ENCODE measurements at places on chromosomes 5 and 9.

DNA sequence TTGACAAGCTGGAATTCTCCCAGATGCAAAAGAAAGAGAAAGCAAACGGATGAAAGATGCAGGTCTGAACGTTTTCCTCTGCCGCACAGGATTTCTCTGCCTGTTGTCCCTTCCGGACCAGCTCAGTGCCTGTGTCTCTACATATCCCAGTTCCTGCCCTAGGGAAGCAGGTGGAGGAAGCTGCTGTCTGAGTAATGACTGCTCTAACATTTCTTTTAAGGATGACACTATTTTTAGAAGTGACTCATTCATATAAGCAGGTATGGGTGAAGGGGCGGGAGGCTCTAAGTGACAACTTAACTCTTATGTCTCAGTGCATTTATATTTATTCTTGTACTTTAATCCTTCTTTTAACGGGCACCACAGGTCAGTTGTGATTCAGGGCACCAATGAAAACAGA, 128.8 kb downstream of the SLC24A2 start:
- no peak for DNase-seq

DNA sequence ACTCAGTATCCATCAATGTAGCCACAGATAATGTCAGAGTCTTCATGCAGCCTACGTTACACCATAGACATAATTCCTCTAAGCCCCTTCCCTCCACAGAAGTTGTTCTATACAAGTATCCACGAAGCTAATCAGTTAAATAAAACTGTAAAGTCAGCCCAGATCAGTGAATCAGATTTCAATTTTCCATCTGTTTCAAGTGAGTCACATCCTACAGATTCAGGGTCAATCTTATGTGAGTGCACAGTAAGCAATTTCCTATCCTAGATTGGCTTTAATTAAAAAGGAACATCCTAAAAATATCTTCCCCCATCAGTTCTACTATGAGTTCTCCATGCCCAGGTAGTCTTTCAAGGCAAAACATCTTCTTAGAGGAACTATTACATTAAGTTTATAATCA, 402.5 kb downstream of the EFNA5 start:
- no peak for DNase-seq

- DNase-seq: no peak
These were observed 251.0 kb downstream of the TUSC1 start for GRCh38 chr9:25427290-25427689.

DNA sequence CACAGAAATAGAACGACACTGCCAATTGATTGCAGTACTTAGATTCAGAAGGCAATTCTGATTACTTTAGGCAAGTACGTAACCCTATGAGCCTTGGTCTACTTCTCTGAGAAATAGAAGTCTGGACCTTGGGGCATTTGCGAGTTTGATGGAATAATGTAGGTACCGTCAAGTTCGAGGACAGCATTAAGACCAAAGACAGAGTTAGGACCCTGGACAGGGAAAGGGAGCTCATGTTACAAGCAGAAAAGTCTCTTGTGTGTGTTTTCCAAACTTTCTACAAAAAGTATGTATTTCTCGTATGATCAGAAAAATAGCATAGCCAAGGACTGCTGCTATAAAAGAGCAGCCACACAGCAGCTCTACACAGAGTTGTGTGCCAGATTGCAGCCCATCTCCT, 20.1 kb downstream of the CCDC180 start:
- no peak for DNase-seq

DNA sequence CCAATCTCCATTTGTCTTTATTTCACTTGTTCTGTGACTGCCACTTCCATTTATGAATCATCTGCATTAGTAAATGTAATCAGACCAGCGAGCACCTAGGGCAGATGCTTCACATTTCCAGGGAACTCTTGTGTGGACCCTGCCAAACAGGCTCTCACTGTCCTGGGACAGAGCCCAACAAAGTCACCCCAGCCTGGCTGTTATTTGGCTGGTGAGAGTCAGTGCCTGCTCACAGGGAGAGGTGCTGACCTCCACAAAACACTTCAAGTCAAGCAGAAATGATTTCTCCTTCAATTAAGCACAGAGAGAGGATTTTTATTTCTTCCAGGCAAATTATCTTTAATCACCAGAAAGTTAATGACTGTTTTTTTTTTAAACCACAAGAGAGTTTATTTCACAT, 568.0 kb downstream of the MTRR start:
- DNase-seq: no peak

- no peak for DNase-seq
These were observed 86.8 kb upstream of the MEGF10 start for GRCh38 chr5:127203818-127204217.

- no peak for DNase-seq
These were observed 209.3 kb downstream of the C9orf50 start for GRCh38 chr9:129411501-129412175.

- DNase-seq: no peak
These were observed 22.1 kb upstream of the FRMD3 start for GRCh38 chr9:83560169-83560826.

- DNase-seq: no peak
These were observed 78.3 kb upstream of the ZNF608 start for GRCh38 chr5:124824637-124825158.

GRCh38 chr5:154479944-154480750, 2.1 kb upstream of the HAND1 start:
- DNase-seq: no peak

DNA sequence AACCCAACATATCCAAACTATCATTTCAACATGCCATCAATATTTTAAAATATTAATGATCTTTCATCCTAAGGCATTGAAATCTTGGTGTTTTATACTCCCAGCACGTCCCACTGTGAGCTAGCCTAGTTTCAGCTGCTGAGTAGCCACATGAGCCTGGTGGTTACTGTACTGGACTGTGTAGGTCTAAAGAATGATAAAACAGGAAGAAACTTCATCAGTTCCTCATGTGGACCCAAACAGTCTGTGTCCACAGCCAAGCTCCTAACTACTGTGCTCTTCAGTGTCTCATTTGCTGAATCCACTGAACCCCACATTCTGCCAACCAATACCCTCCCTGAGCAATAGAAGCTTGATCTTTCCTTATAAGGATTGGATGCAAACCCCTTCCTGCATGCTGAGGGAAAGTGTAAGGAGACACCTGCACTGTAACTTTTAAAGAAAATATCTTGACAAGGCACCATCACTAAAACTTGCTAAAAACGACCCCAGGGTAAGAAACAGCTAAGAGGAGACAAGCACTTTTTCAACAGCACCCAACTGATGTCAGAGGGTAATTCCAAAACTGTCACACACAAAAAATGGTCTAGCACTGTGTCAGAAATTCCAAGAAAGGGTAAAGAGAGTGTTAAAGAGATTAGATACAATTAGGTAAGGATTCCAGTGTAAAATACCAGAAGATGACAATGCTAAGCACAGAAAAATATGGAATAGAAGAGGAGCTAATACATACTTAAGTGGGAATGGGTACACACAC, 126.9 kb downstream of the SPOCK1 start:
- no peak for DNase-seq

DNA sequence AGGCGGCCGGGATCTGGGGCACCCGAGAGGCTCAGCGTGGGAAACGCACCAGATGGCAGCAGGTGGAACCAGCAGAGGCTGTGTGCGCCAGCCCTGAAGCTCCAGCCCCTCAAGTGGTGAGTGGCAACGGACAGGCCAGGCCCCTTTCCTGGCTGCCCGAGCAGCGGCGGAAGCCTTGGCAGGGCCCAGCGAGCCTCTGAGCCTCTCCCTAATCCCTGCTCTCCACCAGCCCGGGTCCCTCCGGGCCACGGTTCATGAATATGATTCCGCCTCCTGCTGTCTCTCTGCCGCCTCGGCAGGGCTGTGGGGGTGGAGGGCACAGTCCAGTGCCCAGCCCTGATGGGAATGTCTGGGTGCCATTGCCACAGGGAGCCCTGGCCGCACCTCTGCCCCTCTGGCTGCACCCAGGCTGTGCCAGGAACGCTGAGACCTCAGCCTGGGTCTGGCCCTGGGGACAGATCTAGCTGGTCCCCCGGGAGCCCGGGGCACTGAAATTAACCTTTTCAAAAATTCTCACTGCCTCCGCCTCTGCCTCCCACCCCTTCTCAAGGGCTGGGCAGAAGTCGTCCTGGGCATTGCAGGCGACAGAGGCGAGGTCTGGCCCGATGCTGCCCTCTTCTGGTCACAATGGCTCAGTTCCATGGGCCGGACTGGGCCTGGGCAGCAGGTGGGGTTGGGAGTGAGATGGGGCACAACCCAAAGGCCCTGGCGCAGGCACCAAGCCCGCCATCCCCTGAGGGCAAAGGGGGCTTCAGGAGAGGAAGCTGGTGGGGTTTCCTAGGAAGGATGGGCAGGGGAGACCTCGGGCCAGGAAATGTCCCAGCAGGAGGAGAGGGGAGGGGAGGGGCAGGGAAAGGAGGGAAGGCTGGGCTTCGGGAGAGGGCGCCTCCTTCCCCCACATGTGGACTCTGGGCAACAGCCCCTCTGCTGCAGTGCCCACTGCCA, 20.3 kb downstream of the CCDC187 start:
- DNase-seq: peak; percentile 48

GRCh38 chr5:73039082-73039481, 81.3 kb upstream of the TMEM171 start:
- no peak for DNase-seq

- no peak for DNase-seq
These were observed 288.9 kb downstream of the CDK5RAP2 start for GRCh38 chr9:120291050-120291449.

DNA sequence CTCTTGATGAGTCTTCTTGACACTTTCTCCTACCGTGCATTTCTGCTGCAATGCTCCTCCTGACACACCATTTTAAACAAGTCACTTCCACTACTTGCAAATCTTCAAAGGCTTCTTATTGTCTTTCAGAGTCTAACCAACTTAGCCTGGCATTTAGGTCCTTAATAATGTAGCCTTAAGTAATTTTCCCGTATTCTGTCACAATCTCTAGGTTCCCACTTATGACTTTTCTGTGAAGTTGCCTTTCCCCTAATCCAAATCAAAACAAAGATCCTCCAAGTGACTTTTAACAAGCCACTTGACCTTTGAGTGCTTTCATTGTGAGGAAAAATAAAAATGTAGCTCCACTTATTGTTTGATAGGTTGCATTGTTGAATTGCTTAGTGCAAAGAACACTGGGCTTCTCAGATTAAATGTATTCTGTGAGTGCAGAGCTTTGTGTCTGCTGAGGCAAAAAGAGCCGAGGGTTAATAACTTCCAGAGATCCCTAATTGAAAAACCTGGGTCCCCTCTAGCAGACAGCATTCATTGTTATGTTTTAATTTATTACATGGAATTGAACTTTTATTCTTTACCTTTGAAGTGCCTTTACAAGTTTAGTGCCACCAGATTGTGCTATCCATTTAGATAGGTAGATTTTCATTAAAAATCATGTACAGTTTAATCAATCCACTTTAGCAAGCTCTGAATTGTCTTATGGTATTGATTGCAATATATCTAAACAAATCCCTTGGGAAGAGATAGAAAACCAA, 341.7 kb upstream of the TYRP1 start:
- no peak for DNase-seq

DNA sequence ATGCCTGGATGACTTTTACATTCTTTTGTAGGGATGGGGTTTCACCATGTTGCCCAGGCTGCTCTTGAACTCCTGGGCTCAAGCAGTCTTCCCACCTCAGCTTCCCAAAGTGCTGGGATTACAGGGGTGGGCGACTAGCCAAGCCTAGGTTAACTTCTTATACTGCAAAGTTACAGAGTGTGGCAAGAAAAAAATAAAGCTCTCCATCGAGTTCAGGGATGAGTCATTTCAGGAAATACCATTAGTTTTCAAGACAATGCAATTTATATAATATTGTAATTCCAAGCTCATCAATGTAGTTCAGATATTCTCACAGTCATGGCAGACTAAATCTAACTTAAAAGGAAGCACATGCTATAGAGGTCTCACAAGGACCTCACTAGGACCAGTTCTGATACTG, 11.5 kb upstream of the ABO start:
- DNase-seq: no peak

- DNase-seq: no peak
These were observed 84.6 kb upstream of the LIFR start for GRCh38 chr5:38641003-38641402.

DNA sequence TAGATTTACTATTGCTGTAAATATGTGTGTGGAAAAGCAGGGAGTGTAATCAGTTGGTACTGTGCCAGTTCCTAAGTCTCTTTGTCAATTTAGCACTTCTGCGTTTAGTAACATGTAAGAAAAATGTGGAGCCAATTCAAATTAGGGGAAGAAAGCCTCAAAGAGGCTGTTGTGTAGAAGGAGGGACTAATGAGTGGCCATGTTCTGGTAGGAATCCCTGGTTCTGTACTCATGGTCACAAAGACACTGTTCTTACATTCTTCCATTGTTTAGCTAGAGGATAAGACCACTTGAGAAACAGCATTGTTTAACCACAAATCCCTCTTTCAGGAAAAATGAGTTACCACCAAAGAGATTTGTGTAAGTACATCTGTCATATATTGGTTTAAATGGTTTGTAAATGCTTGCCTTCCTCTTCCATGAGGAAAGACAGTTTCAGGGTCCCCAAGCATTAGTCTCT, 14.9 kb downstream of the ARHGEF28 start:
- DNase-seq: no peak

DNA sequence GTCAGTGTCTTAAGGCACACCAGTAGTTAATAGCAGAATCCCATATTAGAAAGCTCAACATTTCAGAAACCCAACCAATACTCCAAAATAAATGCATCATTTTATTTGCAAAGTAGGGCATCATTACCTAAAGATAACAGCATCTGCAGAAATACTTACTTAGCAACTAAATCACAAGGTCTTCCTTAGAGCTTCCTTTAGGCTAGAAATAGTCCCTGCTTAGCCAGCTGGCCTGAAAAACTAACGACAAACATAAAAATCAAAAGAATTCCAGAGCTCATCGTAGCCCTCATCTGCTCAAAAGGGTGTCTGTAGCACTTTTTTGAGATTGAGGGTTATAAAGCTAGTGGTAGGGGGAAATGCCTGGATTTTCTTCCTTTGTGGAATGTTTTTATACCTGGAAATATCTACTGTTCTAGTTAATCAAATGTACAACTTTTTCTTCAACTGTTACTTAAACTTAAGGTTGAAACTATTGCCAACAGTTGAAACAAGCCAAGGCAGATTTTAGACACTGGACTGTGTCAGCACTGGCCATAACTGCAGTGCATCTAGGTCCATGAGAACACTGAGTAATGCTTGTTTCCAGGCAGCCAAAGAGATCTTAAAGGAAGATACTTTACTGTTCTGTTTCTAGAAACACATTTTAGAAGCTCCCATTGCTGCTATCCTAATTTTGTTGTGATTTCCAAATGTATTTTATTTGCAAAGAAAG, 129.4 kb upstream of the RASA1 start:
- DNase-seq: no peak

DNA sequence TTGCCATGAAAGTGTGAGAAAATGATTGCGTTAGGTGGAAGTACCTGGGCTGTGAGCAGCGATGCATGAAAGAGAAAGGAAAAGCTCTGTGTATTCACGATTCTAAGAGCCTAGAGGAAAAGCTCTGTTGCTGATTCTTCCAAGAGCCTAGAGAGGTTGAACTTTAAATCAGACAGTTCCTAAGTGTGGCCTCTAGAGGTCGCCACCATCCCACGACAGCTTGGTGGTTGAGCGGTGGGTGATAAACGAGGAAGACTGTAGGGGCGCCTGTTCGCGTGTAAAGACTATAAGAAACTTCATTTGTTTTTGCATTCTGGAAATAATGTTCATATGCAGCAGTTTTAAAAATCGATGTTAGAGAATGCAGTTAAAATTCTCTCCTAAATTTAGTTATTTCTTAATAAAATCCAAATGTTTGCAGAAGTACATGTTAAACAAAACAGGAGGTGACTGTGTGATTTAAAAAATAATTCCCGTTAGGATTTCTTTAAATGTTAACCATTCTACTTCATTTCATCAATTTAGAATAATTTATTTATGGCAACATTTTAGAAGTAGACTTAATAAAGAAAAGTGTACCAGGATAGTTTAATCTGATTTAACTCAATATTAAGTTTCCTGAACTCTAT, 107.7 kb downstream of the TENT4A start:
- DNase-seq: peak; percentile 37
